ENCODE measurements at places on chromosomes 7 and 10. TPM values are rescaled to one million over a fixed set of nuclear protein-coding genes. Genes with fewer than 3 reads are reported as not detected.

NYAP1 gene
- 21.1 TPM for total RNA-seq

PDZD7 gene
- 4.7 TPM for total RNA-seq

KIAA1549 gene
- 13.5 TPM for total RNA-seq

VAX1 gene
- total RNA-seq, result 0.17 TPM

CDHR1 gene
- 4.4 TPM for total RNA-seq

LIPF gene
- total RNA-seq, result not detected

TEX36 gene
- total RNA-seq, result not detected

SPAG6 gene
- 1.4 TPM for total RNA-seq

AASS gene
- 53.3 TPM for total RNA-seq

MYPN gene
- 0.28 TPM for total RNA-seq

PAPOLB gene
- total RNA-seq, result 0.31 TPM

HOXA6 gene
- 4.4 TPM for total RNA-seq

PDK4 gene
- total RNA-seq, result 7.2 TPM

HTR7 gene
- 0.29 TPM for total RNA-seq

LEP gene
- total RNA-seq, result 0.21 TPM

KEL gene
- total RNA-seq, result not detected

CAMK2B gene
- 6.9 TPM for total RNA-seq

CCL26 gene
- not detected for total RNA-seq

LBX1 gene
- total RNA-seq, result 16.7 TPM

MUC3A gene
- 0.58 TPM for total RNA-seq

SPDYE6 gene
- 0.74 TPM for total RNA-seq

PNLIPRP1 gene
- 0.06 TPM for total RNA-seq

CPEB3 gene
- total RNA-seq, result 7.3 TPM

PRKG1 gene
- 31.6 TPM for total RNA-seq

KAT6B gene
- 19.2 TPM for total RNA-seq

KLF14 gene
- total RNA-seq, result 0.11 TPM

KIF11 gene
- 0.92 TPM for total RNA-seq

ZNF212 gene
- total RNA-seq, result 9.6 TPM

PKD1L1 gene
- total RNA-seq, result 0.38 TPM

RSU1 gene
- total RNA-seq, result 36.2 TPM

NODAL gene
- 0.76 TPM for total RNA-seq

LRGUK gene
- 1.6 TPM for total RNA-seq

ADAM12 gene
- 106 TPM for total RNA-seq

TAS2R41 gene
- total RNA-seq, result not detected

NPTX2 gene
- not detected for total RNA-seq

Data from motor neuron (in vitro differentiated cells).